Thoracic aorta (tissue), 2 donors: ENCODE measurements at places on chromosomes 1 and 21. TPM values are rescaled to one million over a fixed set of nuclear protein-coding genes. Genes with fewer than 3 reads are reported as not detected.
A peak's percentile ranks its signal among the peaks of the same experiment; 100 is the strongest.

HAPLN2 gene
- total RNA-seq: not detected

CA6 gene
- not detected for total RNA-seq

C8A gene
- total RNA-seq: not detected

PRR9 gene
- total RNA-seq: not detected

TMPRSS3 gene
- not detected for total RNA-seq

LGALS8 gene
- total RNA-seq: 126 TPM

DNA sequence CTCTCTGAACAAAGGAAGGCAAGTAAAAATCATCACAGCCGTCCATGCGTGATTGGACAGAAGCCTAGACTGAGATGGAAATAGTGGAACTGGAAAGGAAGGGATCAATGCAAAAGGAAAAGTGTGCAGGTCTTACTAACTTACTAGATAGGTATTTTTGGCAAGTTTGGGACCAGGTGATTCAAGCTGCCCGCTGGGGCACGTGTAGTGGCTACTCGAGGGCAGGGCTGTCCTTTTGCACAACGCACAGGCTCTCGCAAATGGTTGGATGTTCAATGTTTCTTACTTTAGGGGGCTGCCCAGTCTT is 566 bp upstream of the ALG6 start:
- no peak for DNase-seq

- no peak for DNase-seq
Measured at GRCh38 chr21:36769051-36769839, 70.3 kb downstream of the SIM2 start.

- DNase-seq: peak; percentile 38
Measured at GRCh38 chr1:233326811-233327650, 493 bp upstream of the MAP3K21 start.

GRCh38 chr1:248618878-248619277 is 16.0 kb downstream of the OR2T11 start:
- DNase-seq: no peak

DNA sequence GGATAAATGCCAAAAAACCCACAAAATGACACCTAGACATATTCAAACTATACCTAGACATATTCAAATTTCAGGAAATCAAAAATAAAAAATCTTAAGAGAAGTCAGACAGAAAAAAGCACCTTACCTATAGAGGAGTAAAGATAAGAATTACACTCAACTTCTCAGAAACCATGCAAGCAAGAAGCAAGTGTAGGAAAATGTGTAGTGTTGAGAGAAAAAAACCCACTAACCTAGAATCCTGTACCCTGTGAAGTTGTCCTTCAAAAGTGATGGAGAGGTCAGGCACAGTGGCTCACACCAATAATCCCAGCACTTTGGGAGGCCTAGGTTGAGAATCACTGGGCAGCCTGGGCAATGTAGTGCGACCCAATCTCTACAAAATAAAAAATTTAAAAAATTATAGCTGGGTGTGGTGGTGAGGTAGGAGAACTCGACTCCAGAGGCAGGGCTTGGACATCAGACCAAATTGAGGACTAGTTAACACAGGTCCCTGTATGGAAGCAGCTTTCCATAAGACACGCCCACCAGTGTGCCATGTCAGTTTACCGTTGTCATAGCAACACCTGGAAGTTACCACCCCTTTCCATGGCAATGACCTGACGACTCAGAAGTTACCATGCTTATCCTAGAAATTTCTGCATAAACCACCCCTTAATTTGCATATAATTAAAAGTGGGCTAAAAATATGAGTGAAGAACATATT is 20.7 kb downstream of the PDIK1L start:
- DNase-seq: no peak

DNA sequence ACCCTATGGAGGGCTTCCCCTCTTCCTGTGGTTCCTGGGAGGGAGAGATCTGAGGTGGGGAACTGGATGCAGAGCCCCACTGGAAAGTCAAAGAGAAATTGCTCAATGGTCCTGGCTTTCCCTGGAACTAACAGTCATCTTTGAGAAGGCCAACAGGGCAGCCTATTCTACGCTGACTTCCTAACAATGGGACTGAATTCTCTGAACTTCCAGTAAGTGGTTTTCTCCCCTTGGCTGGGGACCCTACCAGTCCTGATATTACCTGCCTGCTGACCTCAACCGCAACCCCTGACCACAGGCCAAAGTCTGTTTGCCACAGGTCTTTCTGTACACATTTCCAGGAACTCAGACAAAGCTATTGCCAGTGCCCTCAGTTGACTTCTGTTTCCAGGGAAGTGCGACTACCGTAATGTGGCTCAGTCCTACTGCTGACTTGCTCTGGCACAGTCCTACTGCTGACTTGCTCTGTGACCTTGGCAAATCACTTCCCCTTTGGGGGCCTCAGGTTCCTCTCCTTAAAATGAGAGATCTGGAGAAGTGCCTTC is 55.3 kb downstream of the C8B start:
- DNase-seq: no peak

DNA sequence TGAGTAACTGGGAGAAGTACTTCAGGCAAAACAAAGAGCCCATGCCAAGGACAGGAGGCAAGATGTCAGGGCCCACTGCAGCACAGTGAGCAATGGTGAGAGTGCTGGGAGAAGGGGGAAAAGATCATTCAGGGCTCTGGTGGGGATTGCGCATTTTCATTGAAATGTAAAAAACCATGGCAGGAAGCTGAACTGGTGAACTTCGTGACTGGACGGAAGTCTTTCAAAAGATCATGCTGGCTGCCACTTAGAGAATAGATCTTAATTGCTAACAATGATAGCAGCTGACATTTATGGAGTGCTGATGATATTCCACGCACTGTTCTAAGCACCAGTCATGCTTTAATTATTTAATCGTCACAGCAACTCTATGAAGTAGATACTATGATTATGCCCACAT is 107.0 kb downstream of the TGFBR3 start:
- DNase-seq: no peak

GRCh38 chr1:216665406-216665805 is 57.8 kb downstream of the ESRRG start:
- DNase-seq: no peak

- no peak for DNase-seq
Measured at GRCh38 chr21:40803101-40803500, 43.9 kb downstream of the DSCAM start.

- no peak for DNase-seq
Measured at GRCh38 chr1:34412598-34413370, 236.1 kb downstream of the C1orf94 start.

GRCh38 chr1:155261493-155261851 is 688 bp downstream of the SCAMP3 start:
- DNase-seq: no peak

GRCh38 chr1:30701258-30701633 is 22.1 kb downstream of the MATN1 start:
- DNase-seq: no peak

- no peak for DNase-seq
Measured at GRCh38 chr1:195637539-195637938, 970.7 kb downstream of the KCNT2 start.

- no peak for DNase-seq
Measured at GRCh38 chr1:101697072-101697471, 299.7 kb downstream of the OLFM3 start.

- no peak for DNase-seq
Measured at GRCh38 chr1:44079566-44079965, 39.1 kb upstream of the KLF17 start.

DNA sequence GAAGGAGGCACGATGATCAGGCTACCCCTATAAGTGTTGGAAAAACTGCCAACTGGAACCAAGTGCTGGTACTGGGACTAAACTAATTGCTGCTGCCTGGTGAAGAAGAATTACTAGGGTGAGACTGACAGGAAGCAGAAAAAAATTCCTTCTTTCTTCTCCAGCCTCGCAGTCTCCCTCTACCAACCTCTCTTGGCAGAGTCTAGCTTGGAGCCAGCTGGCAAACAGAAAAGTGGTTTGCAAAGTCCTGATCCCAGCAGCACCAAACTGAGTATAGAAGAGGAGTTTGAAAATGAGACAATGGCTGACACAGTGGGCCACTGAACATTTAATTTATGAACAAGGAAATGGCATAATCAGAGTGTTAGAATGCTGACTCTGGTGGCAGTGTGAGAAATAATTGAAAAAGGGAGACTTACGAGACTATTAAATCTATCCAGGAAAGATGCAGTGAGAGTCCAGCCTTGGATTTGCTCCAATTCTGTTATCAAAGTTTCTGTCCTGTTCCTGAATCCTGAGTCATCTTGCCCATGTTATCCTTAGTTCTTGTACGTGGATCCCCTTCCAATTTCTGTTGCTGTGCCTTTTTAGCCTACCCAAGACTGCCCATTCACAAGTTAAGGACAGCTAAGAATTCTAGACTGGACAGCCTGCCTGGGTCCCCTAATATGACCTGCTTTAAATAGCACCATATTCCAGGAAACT is 23.7 kb upstream of the DISP1 start:
- no peak for DNase-seq

DNA sequence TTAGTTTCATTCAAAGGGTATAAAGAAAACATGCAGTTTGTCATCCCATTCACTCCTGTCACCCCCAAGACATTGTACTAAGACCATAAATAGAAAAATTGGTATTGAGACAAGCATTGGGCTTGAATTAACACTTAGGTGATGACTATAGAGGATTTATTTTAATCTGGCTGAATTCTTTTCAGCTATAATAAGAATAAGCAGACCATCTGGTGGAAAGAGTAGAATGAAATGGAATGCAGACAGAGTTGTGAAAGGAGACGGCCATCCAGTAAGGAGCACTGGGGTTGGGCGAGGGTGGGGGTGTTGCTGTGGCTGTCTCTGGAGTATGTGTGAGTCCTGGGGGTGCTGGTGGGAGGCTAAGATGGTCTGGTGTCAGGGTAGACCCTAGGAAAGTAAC is 125.0 kb upstream of the IVNS1ABP start:
- no peak for DNase-seq

DNA sequence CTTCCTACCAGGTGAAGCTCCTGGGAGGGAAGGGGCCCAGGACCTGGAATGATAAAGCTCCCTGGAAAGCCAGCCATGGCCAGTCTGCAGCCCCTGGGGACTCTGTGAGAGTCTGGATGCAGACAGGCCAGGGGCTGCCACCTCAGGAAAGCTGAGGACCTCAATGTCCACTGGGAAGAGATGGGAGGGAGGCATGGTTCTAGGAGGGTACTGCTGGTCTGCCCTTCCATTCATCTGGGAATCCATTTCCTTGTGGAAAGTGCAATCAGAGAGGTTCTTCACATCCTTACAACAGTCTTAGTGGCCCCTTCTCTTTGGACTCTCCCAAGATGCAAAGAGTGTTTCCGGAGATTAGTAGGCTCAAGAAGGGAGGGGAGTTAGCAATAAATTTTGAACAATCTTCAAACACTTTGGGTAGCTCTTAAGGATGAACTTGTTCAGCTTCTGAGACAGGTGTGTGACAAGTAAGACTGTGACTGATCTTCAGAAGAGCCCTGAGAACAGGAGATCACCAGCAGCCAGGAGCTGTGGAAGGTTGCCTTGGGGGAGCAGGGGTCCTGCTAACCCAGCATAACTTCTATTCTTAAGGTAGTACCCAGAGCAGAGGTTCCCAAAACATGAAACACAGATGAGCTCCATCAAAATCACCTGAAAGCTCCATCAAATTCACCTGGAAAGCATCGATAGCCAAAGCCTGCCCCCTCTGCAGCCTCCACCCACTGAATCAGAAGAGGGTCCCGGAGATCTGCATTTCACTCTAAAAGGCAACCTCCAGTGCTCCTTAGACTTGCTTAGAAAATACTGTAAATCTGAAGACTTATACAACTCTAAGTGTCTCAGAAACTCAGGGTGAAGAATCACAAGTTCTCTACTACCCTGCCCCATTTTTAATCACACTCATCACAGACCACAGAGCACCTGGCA is 616 bp upstream of the LAX1 start:
- no peak for DNase-seq

- DNase-seq: no peak
Measured at GRCh38 chr1:78377356-78377928, 113.3 kb upstream of the PTGFR start.

- no peak for DNase-seq
Measured at GRCh38 chr1:60280819-60281218, 207.2 kb upstream of the C1orf87 start.

DNA sequence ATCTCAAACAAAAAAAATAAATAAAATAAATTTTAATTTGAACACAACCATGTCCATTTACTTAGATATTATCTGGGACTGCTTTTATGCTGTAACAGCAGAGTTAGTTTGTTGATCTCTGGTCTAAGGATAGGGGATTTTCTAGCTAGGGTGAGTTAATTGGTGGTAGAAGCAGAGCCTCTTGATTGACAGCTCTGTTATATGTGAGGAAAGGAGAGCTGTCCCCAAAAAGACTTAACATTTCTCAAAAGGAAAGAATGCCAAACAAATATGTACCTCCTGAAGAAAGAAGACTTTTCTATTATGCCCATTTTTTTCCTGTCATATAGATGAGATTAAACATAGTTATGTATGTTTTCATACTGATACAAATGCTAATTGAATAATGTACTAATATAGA is 37.8 kb downstream of the MAN1A2 start:
- DNase-seq: no peak

DNA sequence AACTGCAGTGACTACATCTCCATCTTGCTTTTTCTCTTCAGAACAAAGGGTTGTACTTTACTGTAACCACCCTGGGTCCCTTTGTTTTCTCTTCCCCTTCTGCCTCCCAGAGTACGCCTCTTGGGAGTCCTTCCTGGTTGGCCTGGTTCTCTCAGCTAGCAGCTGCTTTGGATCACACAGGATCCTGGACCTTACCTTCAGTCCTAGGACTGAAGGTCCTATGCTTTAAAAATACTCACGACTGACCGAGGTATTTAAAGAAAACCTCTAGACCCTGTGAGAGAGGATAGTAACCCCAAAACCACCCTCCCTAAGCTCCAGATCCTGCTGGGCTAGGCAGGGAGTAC is 4.8 kb downstream of the TRIM45 start:
- no peak for DNase-seq

- no peak for DNase-seq
Measured at GRCh38 chr1:230371923-230372703, 54.0 kb downstream of the PGBD5 start.

- no peak for DNase-seq
Measured at GRCh38 chr1:232705815-232706575, 76.1 kb upstream of the SIPA1L2 start.

GRCh38 chr1:119815361-119815760 is 4.1 kb upstream of the REG4 start:
- no peak for DNase-seq

DNA sequence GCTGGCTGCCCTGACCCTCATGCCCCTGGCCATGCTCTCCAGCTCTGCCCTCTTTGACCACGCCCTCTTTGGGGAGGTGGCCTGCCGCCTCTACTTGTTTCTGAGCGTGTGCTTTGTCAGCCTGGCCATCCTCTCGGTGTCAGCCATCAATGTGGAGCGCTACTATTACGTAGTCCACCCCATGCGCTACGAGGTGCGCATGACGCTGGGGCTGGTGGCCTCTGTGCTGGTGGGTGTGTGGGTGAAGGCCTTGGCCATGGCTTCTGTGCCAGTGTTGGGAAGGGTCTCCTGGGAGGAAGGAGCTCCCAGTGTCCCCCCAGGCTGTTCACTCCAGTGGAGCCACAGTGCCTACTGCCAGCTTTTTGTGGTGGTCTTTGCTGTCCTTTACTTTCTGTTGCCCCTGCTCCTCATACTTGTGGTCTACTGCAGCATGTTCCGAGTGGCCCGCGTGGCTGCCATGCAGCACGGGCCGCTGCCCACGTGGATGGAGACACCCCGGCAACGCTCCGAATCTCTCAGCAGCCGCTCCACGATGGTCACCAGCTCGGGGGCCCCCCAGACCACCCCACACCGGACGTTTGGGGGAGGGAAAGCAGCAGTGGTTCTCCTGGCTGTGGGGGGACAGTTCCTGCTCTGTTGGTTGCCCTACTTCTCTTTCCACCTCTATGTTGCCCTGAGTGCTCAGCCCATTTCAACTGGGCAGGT is 3.8 kb downstream of the GPR61 start:
- DNase-seq: no peak

- DNase-seq: no peak
Measured at GRCh38 chr21:40129809-40130208, 262.6 kb downstream of the PCP4 start.

GRCh38 chr1:88650676-88651418 is 33.2 kb upstream of the PKN2 start:
- DNase-seq: no peak
